ENCODE measurements at places on chromosomes 5 and 9.

DNA sequence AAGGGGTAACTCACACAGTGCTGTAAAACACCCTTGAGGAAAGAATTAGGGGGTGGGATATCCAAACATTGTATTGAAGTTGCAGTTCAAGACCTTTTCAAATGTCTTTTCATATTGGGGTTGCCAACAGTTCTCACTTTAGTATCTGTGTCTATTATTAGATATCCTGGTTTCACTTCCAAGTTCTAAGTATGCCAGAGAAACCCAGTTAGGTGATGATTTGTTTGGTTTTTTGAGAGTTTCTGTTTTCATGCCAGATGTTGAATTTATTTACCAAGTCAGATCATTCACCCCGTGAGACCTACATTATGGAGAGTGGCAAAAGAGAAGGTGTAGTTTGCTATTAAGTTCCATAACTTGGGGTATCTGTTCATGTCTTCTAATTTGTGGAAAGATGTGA is 64.5 kb downstream of the C9orf152 start:
- no peak for DNase-seq

- DNase-seq: no peak
These were observed 20.6 kb upstream of the ANP32B start for GRCh38 chr9:97962575-97962974.

DNA sequence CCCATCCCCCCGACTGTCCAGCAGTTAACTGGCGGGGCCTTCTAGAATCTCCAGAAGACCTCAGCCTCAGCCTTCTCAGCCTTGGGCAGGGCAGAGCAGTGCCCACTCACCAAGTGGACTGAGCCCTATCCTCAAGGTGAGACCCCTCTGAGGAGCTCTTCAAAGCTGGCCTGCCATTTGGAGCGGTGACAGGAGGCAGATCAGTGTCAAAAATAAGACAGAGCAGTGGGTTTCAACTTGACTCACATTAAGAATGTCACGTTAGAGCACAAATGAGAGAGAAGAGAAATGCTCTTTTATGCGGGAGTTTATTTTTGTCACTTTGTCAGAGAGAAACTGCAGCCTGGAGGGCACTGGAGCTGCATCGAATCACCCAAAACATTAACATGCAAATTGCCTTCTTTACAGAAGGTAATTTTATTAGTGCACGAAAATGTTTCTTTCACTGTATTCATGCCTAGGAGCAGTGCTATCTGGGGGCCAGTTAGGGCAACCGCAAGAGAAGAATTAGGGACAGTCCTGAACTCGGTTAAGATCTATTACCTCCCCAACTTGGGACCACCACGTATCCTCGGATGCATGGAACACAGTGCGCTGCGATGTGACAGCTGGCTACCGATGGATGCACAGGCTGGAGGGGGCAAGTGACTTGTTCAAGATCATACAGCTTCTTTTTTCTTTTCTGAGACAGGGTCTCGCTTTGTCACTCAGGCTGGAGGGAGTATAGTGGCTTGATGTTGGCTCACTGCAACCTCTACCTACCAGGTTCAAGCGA is 188.5 kb downstream of the DAB2IP start:
- DNase-seq: no peak

GRCh38 chr5:159332800-159333544 is 2.7 kb upstream of the IL12B start:
- no peak for DNase-seq

GRCh38 chr5:81422671-81423070 is 28.7 kb upstream of the ACOT12 start:
- no peak for DNase-seq

DNA sequence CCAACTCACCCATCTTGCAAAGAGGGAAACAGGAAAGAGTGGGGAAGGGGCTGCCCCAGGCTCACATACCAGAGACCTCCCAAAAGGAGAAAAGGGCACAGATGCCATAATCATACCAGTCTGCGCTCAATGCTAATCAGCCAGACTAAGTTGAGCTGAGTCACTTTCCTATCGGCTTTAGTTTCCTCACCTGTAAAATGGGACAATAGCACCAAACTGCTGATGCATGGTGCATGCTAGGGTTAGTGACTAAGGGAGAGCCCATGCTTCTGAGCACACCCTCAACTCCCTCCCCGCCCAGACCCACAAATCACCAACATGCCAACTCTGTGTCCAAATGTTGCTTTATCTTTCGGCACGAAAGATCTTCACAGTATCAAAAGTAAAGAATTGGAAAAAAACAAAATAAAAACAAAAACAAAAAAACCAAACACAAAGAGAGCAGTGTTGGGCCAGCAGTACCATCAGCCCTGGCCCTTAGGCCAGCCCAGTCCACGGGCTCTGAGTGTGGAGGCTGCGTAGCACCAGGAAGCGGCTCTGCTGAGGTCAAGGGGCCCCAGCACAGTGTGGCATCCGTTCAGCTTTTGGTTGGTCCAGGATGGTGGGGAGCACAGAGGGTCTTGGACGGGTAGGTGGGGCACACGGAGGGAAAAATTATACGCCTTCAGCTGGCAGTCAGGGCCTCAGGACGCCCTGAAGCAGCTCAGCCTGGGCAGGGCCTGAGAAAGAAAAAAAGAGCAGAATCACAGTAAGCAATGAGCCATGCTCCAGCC is 2.9 kb upstream of the DDX41 start:
- DNase-seq: peak; percentile 16

- DNase-seq: no peak
These were observed 143.9 kb upstream of the LHFPL2 start for GRCh38 chr5:78792345-78793055.

- DNase-seq: no peak
These were observed 38.2 kb downstream of the C5orf15 start for GRCh38 chr5:133930061-133930812.

DNA sequence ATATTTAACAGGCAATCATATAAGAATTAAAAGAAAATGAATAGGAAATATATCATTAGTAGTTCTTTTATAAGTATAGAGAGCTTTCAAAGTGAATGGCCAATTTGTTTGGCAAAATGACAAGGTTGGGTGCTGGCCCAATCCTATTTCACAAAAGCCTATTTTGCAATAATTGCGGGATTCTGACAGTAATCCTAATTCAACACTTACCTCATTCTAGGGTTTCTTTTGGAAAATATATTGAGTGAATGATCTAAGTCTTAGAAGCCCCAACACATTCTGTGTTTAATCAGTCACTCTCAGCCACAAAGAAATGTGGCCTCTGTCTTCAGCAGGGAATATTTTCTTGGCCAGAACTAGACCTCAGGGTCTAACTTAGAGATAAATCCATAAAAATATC is 835.9 kb upstream of the ZNF608 start:
- no peak for DNase-seq

GRCh38 chr9:4793459-4794395 is 983 bp downstream of the RCL1 start:
- DNase-seq: no peak

DNA sequence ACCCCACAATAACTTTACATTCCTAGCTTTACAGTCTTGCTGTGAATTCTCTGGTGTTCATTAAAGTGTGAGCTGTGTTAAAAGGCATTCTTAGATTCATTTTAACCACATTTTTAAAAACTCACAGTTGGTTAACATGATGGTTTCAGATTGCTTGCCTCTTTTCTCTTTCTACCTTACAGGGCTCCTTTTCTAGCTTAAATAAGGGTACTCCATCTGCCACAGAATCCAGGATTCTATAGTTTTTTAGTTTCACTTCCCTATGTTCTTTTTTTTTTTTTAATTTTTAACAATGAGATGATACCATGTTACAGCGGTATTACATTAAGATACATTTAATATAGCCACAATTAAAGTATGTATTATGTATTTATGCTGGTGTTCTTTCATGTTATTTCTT is 3.9 kb upstream of the FBXO4 start:
- no peak for DNase-seq

GRCh38 chr9:100324594-100325200 is 28.0 kb downstream of the TEX10 start:
- no peak for DNase-seq

DNA sequence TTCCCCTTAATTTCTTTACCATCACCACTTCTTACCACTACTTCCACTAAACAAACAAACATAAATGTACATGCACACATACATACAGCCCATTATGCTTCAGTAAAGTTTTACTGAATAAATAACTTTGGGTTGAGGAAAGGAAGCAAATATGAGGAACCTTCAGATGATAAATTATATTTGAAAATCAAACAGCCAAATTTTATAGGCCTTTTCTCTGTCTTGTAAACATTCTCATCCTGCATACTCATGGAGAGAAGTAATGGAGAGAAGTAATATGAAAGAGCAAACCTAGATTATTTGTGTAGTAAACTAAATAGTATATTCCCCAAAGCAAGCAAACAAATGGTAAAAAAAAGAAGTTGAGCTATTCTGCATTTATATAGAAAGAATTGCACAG is 658.3 kb upstream of the RORB start:
- no peak for DNase-seq

GRCh38 chr9:86795047-86795442 is 152.3 kb downstream of the GAS1 start:
- no peak for DNase-seq

DNA sequence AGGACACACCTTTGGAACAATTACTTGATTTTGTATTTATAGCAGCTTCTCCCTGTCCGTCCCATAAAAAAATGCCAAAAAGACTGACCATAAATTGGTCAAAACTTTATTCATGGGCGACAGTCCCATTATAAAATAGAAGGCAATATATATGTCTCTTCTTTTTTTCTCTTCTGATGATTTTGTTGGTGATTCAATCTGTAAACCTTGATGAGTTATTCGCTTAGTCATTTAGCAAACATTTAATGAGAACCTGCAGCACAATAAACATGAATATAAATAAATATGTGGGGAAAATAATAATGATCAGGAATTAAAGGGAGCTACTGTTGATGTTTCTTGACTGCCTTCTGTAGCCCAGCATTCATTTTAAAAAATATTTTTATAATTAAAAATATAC is 356.4 kb upstream of the ACTBL2 start:
- no peak for DNase-seq

GRCh38 chr5:181191526-181192336 is 13.3 kb downstream of the TRIM7 start:
- peak; percentile 97 for DNase-seq

GRCh38 chr9:111926421-111926875 is 29.8 kb downstream of the UGCG start:
- peak; percentile 50 for DNase-seq

- DNase-seq: no peak
These were observed 107.7 kb downstream of the SLC25A46 start for GRCh38 chr5:110846398-110847001.

DNA sequence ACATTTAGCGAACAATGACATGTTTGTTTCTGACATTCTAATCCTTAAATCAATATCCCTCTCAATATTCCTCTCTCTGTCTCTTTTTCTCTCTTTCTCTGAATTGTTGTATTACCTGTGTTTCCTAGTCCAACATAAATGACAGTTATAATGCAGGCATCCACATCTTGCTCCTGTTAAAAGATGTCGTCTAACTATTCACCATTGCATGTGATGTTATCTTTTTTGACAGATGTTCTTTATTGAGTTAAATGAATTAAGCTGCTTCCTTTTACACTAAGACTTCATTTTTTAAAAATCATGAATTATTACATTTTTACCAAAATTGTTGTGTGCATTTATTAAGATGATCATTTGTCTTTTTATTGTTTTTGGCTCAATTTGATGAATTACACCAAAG is 527.5 kb downstream of the PRR16 start:
- no peak for DNase-seq

- DNase-seq: no peak
These were observed 259.4 kb downstream of the HSPA4 start for GRCh38 chr5:133311176-133311575.

GRCh38 chr5:33032271-33033070 is 321.4 kb downstream of the NPR3 start:
- no peak for DNase-seq

- no peak for DNase-seq
These were observed 158.7 kb downstream of the CCDC171 start for GRCh38 chr9:15711531-15711930.

GRCh38 chr9:88706193-88707113 is 171.5 kb downstream of the NXNL2 start:
- DNase-seq: no peak

- DNase-seq: no peak
These were observed 271.6 kb upstream of the TRPM3 start for GRCh38 chr9:71393005-71393404.

- DNase-seq: peak; percentile 36
These were observed 136.2 kb upstream of the LPCAT1 start for GRCh38 chr5:1660001-1660400.

DNA sequence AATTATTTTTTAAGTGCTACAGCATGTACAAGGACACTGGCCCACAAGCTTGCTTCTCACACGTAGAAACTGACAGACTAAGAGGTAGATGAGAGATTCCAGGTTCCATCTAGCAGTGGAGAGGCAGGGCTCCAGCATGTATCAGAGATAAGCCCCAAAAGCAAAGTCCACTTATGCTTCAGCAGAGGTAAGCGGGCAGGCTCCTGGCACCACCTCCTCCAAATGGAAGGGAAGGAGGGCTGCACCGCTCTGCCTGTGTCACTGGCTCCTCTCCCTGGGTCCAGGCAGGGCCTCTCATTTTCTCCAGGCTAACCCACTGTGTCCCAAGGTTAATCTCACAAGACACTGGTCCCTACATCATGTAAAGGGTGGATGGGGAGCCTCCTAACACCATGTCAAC is 15.9 kb downstream of the GRHPR start:
- DNase-seq: no peak

DNA sequence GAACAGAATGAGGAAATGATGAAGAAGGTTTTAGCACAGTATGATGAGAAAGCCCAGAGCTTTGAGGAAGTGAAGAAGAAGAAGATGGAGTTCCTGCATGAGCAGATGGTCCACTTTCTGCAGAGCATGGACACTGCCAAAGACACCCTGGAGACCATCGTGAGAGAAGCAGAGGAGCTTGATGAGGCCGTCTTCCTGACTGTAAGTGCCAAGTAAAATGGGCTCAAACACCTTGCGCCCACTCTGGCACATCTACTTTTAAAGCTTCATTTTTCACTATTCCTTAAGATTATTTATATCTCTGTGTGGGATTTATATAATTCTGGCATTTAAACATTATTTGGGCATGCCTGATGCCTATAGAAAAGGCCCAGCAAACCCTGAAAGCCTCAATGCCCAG is 55.6 kb downstream of the CMYA5 start:
- DNase-seq: no peak

GRCh38 chr9:127323393-127323792 is 58.8 kb downstream of the GARNL3 start:
- DNase-seq: no peak

GRCh38 chr5:6762116-6762515 is 48.9 kb downstream of the TENT4A start:
- DNase-seq: no peak

GRCh38 chr9:130095872-130096271 is 42.2 kb downstream of the GPR107 start:
- DNase-seq: no peak

GRCh38 chr9:131732636-131733289 is 7.1 kb downstream of the RAPGEF1 start:
- DNase-seq: no peak

- DNase-seq: no peak
These were observed 67.8 kb upstream of the IFNE start for GRCh38 chr9:21549890-21550289.

GRCh38 chr9:134223591-134224122 is 59.3 kb upstream of the RNU6ATAC start:
- DNase-seq: peak; percentile 22
